ENCODE measurements at places on chromosomes 2 and 18. TPM values are rescaled to one million over a fixed set of nuclear protein-coding genes. Genes with fewer than 3 reads are reported as not detected.

Gene DNAJC5G
- not detected for total RNA-seq

Gene XIRP2
- total RNA-seq = 0.06 TPM

Gene PDE1A
- total RNA-seq = 27.8 TPM

Gene LRRC30
- not detected for total RNA-seq

Gene OTOS
- not detected for total RNA-seq

Gene NOL4
- 1.1 TPM for total RNA-seq

Gene CEP68
- total RNA-seq = 21.7 TPM

Gene UGGT1
- 52.6 TPM for total RNA-seq

Gene IL1R1
- total RNA-seq = 51.9 TPM

Gene REG3A
- total RNA-seq = 2.9 TPM

Gene OSR1
- total RNA-seq = 4.9 TPM

Gene LYPD6
- 30.1 TPM for total RNA-seq

Gene RGPD4
- total RNA-seq = not detected

Gene EVA1A
- 0.43 TPM for total RNA-seq

Gene GNAL
- 3.9 TPM for total RNA-seq

Gene VSNL1
- 0.23 TPM for total RNA-seq

Gene RAB17
- total RNA-seq = 64.8 TPM

DNA sequence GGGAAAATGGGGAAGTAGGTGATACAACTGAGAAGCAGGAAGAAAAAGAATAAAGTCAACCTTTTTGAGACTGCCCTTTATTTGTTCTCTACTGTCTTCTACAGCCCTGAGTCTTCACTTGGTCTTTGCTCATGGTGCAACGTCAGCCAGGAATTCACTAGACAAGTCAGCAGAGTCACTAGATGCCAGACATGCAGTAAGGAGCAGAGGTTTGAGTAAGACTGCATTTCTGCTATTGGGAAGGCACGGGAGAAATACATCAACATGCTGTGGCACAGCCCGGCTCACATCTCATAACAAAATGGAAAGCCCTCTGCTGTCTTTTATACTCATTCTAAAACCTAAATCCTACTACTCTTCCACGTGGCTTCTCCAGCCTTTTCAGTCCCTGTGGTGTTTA, 67.1 kb downstream of the PRELID3A start:
- DNase-seq = no peak

- DNase-seq = no peak
Measured at GRCh38 chr2:84840306-84840705, 40.6 kb downstream of the TRABD2A start.

DNA sequence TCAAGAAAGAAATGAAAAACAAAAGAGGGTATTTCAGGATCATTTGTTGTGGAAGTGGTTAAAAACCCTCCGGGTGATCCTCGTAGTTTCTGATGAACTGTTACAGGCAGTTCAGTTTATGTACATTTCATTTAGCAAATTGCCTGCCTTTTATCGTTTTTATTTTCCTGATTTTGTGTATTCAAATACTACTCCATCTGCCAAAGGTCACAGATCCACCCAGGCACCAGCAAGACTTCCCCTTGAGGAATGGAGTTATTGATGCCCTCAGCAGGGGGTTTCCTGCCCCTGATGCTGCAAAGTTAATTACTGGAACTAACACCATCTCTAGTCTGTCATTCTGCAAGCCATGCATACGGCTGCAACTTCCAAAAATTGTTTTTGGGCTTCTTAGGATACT, 641.9 kb downstream of the SLC4A3 start:
- DNase-seq = no peak

DNA sequence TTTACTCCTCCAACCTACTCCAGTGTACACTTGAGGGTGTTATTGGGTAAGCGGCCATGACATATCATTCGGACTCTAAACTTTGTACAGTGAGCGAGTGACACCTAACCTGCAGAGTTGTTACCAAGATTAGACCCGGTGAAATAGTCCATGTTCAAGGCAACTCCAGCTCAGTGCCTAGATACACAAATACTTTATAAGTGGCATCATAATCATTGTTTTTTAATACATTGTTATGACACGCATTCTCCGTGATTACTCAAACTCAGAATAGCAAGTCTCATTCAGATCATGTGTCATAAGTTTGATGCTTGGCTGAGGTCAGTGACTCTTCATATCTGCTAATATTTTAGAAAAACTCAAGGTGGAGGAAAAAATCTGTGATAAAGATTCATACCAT, 597.8 kb downstream of the DCC start:
- no peak for DNase-seq

- no peak for DNase-seq
Measured at GRCh38 chr18:54983041-54983686, 23.9 kb upstream of the CCDC68 start.

DNA sequence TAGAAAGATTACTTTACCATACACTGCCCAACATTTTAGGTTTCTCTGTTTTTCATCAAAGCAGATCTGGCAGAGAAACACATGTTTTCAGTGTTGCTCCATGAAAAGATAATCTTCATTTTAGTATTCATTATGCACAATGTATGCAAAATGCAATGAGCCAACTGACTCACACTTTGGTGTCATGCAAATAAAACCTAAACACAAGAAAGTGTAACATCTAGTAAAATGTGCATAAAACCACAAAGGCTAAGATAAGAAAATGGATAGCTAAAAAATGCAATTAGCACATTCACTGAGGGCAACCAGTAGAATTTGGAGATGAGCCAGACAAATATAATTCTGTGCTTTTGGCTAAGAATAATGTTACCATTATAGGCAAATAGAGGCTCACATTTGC, 203.5 kb upstream of the UBE2E3 start:
- no peak for DNase-seq

DNA sequence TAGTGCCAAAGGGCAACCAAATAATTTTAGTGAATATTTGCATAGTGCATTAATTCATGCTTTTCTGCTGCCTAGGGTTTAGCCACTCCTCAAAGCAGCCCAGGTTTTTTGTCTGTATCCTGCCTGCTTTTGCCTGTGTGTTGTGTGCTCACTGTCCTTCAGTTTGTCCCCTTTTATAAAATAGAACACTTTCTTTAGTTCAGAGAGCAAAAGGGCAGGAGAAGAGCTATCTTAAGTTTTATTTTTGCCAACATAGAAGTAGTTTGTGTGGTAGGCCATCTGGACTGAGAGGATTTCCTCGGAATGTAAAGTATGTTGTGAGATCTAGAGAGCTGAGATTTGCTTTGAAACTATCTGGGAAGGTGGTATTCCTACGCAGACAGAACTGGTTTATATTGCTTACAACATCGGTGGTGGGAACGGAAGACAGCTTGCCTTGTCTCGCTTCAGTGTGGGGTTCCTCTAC, 64.9 kb downstream of the EML4 start:
- DNase-seq = no peak

DNA sequence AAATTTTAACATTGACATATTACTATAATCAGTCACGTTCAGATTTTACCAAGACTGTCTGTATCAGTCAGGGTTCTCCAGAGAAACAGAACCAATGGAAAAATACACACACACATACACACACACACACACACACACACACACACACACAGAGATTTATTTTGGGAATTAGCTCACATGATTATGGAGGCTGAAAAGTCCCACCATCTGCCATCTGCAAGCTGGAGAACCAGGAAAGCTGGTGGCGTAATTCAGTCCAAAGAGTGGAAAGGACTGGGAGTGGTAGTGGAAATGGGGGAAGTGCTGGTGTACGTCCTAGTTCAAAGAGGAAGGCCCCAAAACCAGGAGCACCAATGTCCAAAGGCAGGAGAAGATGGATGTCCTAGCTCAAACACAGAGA, 166.4 kb downstream of the AKAIN1 start:
- DNase-seq = no peak

DNA sequence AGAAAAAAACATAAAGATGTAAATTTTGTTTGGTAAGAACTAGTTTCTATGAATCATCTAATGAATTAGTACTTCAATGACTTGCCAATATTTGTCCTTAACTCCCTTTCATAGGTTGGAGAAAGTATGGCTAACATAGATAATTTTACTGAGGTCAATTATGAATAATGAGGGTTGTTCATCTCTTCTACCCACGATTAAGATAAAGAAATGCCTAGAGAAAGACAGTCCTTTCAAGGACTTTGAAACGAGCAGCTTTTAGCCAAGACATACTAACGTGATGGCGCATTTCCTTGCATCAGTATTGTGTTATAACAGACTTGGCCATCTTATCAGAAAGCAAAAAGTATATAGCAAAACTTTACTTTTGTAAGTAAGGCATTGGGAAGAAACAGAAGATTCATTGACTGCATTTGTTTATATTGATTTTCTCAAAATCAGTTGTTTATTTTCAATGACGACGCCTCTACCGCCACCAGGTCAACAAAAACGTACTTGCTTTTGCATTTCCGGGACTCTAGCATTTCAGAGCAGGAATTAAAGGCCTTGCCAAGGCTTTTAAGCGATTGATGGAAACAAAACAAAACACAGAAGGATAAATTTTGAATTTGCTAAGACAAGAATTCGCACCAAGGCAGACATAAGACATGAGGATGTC, 961 bp downstream of the RBM43 start:
- DNase-seq = no peak

DNA sequence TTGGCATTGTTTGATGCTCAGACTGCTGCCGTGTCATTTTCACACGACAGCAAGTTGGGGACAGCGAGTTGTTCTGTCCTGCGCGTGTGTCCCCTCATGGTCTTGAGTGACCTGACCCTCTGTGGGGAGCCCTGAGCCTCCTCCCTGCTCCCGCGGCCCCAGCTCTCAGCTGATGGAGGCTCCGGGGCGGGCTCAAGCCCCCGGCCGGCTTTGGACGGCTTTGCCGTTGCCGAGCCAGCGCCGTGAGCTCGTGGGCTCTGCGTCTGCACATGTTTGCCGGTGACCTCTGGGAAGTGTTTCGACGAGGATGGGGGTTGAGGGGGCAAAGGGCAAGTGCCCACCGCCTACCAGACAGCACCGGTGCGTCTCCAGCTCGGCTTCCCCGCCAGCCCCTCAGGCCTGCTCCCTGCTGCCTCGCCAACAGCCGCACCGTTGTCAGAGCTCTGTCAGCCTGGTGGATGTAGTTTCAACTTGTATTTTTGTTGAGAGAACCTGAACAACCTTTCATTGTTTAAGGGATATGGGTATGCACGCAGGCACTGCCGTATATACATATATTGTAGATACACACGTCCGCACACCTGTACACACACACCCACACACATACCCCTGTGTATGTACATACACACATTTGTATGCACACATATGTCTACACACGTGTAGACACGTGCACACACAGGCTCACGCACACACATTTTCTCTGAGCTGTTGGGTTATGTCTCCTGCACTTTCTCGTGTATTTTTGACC, 13.7 kb downstream of the PDCD1 start:
- no peak for DNase-seq

DNA sequence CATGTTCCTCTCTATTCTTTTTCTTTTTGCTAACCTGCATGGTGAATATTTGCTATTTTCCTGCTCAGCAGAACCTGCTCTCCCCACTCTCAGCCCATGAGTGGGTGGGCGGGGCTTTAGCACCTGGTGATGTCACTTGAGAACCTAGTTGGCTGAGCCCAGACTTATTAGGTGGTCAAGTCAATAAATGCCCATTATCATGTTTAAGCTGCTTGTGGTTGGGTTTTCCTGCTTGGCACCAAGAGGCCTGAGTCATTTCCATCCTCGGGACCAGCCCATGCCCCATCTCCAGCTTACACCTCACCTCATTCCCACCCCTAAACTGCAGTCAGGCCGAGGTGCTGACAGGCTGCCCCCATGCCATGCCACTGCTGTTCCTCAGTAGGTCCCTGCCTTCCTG, 226.6 kb downstream of the ANKRD30B start:
- DNase-seq = no peak

DNA sequence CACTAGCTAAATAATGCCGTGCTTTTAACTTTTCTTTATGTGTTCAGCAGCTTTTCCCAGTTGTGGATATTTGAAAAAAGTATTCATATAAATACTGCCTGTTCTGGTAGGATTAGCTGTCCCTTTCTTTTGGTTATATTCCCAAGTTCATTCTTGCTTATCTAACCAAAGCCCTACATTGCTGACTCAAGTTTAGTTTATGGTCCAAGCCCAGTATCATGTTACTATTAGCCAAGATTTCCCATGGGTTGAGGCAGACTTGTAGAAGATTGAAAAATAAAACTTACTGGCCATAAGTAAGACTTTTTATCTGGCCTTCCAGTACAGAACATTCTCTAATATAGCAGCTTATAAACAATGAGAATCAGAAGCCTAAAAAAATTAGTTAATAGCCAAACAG, 49.7 kb upstream of the NFE2L2 start:
- DNase-seq = no peak

- DNase-seq = no peak
Measured at GRCh38 chr2:36407413-36407812, 51.8 kb downstream of the CRIM1 start.

DNA sequence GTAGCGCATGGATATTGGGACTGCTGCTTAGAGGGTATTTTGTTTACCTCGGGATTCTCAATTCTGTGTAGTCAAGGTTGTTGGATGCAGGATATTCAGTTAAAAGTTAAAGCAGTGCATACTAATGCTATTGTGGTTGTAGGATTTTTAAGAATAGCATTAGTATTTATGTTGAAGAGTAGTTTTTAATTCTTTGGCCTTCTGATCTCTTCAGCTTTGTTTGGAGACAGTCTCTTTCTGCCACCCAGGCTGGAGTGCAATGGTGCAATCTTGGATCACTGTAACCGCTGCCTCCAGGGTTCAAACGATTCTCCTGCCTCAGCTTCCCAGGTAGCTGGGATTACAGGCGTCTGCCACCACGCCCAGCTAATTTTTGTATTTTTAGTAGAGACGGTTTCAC, 1.5 kb downstream of the RHBDD1 start:
- DNase-seq = no peak

GRCh38 chr2:217964275-217965161, 38.3 kb downstream of the TNS1 start:
- no peak for DNase-seq

DNA sequence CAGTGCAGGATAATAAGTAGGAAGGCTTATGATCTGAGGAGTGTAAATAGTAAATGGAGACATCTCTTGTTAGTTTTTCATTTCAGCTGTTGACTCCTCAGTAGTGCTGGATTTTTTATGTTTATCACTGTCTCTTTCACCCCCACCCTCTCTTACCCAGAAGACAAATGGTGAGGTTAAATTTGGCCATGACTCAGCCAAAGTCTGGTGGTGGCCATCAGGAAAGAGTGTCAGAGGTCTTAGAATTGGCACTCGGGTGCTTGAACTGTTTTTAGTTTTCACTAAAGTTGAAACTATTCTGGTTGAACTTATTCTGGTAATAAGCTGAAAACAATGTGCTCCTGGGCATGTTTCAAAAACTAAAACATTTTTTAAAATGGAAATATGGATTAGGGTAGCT, 123.3 kb downstream of the FHOD3 start:
- DNase-seq = no peak

- no peak for DNase-seq
Measured at GRCh38 chr2:210938228-210938627, 381.8 kb downstream of the CPS1 start.

- no peak for DNase-seq
Measured at GRCh38 chr2:240429872-240430491, 5.5 kb upstream of the GPC1 start.

Data from mucosa of gallbladder (tissue), 1 donor.